Non-pigmented ciliary epithelial cell (primary cell): ENCODE measurements at places on chromosomes 1 and 21.
A peak's percentile ranks its signal among the peaks of the same experiment; 100 is the strongest.

DNA sequence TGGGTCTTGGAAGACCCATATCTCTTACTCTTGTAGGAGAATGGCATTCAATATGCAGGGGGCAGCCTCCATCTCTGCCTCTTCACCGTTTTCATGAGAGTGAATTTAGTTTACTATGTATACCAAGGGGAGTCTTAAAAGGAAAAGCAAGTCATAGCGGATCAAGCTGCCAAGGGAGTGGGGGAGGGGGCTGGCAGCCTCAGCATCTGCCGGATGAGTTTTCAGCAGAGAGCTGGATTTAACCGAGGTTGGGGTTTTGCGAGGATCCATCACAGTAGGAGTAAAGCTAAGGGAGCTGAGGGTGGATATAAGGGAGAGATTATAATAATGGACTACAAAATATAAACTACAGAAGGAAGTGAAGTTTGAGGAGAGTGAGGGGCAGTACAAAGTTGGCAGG is 9.9 kb downstream of the CD160 start:
- no peak for DNase-seq

GRCh38 chr1:243255791-243256512 is at the start of gene SDCCAG8:
TSS of gene SDCCAG8 (plus strand) at chr1:243256041. CDS start at chr1:243256174, 133 bp downstream.
- DNase-seq, result peak; percentile 100

DNA sequence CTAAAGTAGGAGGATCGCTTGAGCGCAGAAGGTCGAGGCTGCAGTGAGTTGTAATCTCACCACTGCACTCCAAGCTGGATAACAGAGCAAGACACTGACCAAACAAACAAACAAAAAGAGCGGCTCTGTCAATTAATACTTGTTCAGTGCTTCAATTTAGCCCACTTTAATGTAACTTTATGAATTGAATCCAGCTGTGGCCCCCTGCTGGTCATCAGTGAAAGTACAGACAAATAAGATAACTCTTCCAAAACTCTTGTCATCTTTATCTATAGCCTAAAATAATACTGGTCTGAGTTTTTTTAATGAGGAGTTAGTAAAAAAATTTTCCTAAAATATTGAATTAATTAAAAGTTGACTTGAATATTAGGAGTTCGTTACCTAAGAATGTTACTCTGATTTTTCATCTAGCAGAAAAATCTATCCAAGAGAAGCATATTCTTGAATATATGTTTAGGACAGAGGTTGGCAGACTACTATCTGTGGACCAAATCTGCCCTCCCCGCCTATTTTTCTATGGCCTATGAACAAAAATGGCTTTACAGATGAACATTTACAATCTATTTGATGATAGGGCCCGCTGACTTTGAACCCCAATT is 26.1 kb downstream of the ATP5PF start:
- no peak for DNase-seq

DNA sequence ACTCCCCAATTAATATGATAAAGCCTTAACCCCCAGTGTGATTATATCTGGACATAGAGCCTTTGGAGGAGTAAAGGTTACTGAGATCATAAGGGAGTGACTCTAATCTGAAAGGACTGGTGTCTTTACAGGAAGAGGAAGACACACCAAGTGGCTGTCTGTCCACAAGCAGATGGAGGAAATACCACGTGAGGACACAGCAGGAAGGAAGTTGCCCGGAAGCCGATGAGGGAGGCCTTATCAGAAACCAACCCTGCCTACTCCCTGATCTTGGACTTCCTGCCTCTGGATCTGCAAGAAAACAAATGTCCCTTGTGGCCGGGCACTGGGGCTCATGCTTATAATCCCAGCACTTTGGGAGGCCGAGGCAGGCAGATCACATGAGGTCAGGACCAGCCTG is 110.3 kb upstream of the CHRM3 start:
- no peak for DNase-seq

DNA sequence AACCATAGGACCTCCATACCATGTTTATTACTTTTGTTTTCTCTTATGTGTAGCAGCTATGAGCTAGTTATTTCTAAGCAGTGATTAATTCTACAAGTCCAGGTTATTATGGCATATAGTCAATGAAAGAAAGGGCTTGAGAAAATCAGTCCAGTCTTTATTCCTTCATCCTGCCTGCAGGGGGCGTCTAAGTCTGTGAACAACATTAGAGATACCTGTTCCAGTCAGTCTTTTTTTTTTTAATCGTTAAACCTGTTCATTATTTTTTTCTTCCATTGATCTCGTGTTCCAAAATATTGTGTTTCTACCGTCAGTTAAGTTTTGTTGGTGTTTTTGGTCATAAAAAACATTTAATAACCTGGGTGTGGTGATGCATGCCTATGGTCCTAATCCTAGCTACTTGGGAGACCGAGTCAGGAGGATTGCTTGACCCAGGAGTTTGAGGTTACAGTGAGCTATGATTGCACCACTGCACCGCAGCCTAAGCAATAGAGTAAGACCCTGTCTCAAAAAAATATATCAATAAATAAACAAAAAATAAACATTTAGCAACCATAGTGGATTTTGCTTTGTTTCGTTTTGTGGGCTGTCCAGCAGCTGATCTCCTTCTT is 29.4 kb upstream of the CD2 start:
- DNase-seq, result peak; percentile 19

- DNase-seq, result no peak
Measured at GRCh38 chr1:42209526-42210251, 45.1 kb upstream of the GUCA2A start.

GRCh38 chr1:54965624-54966340 is 14.6 kb upstream of the TMEM61 start:
- DNase-seq, result no peak

DNA sequence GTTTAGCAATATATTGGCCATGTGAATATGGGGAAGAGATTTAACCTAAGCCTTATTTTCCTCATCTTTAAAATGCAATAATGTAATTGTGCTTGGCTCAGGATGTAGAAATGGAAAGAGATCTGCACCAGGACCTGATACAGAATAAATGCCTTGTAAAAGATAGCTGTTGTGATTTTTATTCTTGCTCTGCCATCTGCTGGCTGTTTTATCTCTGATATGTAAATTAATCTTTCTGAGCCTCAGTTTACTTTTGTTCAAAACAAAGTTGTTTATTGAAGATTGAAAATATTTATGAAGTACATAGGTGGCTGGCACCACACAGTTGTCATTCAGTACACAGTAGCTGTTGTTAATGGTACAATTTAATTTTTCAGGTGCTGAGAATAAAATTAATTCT is 21.9 kb downstream of the ZYG11B start:
- DNase-seq, result no peak

DNA sequence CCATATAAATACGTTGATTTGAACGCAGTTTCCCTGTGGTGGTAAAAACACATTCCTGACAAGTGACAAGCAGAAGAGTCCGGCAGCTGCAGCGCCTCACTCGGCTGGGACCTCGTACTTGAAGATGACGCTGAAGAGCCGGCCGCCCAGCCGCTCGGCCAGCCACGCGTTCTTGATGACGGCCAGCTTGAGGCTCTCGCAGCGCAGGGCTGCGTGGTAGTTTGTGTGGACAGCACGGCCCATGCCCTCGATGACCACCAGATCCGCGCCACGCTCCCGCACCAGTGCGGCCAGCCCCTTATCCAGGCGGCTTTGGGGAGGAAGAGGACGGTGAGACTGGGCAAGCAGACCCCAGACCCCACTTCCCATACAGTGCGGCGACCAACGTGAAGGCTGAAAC is 17.6 kb downstream of the PANK4 start:
- DNase-seq, result no peak

DNA sequence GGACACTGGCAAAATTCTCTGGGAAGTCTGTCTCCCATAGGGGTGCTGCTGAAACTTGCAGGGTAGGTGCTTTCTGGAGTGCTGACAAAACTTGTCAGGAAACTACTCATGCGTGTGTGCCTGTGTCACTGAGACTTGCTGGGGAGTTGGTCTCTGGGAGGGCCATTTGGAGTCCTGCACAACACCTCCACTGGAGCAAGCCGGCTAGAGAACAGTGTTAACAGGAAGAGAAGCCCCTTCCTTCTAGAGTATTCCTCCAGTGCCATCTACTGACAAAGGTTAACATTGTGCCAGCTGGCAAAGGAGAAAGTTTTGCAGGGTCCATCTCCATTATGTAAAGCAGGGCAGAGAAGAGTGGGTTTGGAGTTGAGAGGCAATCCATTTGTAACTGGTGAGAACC is 30.0 kb downstream of the ZMYM4 start:
- DNase-seq, result no peak

DNA sequence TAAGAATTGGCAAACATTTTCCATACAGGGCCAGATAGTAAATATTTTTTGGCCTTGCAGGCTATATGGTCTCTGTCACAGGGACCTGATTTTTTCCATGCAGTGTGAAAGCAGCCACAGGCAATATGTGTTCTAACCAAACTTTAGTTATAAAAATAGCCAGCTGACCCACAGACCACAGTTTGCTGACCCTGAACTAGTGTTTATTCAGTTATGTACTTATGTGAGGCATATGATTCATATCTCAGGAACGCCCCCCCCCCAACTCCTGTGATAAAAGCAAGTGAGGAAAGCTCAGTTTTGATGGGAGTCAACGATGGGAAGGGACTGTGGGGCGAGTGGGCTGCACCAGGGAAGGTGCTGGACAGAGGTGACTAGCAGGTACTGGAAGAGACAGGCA is 80.1 kb downstream of the HMGB4 start:
- peak; percentile 60 for DNase-seq

DNA sequence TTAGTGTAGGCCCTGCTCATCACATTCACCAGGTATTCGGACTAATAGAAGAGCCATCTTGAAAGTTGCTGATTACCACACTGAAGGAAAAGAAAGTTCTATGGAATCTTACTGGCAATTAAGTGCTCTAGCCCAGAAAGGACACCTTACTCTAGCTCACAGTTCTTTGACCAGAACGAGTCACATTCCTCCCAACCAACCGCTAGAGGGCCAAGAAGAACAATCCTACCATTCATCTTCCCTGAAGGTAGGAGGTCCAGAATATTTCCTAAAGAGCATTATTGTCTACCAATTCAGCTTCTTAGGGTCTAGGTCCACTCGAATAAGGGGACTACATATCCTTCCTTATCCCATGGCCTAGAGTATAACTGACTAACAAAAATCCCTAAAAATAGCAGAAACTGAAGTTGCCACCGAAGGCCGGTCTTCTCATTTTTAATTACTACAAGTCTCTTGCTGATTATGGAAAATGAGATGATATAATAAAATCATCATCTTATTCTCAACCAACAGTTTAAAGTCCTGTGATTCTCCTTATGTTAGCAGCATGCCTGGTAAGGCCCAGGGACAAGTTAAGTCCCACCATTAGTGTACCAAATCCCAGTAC is 2.7 kb upstream of the FMO1 start:
- DNase-seq, result no peak

- DNase-seq, result no peak
Measured at GRCh38 chr1:85058786-85059185, 10.5 kb upstream of the MCOLN3 start.

DNA sequence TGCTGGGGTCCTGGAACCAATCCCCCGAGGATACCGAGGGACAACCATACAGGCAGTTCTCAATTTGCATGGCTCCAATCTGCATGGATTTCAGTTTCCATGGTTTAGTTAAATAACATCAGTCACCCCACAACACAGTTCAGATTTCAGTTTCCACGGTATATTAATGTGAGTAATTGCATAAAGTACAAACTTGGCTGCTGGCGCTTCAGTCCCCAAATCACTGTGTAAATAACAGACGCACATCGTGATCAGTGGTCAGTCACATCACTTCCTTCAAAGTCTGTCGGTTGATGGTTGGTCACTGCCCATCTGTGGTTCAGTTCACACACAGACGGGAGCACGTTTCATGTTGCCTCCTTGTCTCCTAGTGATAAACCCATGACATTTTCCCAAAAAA is 66.4 kb upstream of the LPGAT1 start:
- no peak for DNase-seq

DNA sequence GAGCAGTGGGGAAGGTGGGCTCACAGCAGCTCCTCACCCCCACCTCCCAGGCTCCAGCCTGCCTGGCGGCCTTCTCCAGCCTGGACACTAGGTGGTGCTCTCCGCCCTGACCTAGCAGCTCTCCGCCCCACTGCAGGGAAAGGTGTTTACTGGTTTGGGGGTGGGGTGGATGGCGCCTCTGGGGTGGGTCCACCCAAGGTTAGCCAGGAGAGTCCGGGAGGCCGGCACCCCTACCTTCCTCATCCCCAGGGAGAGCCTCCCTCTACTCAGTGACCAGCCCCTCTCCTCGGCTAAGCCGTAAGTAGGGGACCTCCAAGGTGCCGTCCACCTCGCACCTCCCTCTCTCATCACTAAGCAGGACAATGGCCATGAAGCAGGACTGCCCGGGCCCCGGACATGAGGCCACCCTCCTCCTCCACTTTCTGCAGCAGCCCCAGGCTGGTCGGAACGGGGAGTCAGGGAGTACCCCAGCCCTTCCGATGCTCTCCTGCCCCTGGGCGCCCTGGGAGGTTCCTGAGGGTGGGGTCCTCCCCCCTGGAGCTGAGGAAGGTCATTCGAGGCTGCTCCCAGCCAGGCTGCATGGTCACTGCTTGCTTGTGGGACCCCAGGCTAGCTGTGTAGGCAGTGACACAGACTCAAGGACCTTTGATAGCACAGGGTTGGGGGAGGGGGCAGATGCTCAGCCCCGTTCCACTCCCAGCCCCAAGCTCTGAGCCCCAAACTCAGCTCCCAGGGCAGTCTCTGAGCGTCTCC is 101.4 kb upstream of the VAMP3 start:
- no peak for DNase-seq
